ENCODE measurements at places on chromosomes 11 and 22.

- DNase-seq: no peak
Observed at GRCh38 chr11:132137981-132138313, 767.5 kb downstream of the NTM start.

DNA sequence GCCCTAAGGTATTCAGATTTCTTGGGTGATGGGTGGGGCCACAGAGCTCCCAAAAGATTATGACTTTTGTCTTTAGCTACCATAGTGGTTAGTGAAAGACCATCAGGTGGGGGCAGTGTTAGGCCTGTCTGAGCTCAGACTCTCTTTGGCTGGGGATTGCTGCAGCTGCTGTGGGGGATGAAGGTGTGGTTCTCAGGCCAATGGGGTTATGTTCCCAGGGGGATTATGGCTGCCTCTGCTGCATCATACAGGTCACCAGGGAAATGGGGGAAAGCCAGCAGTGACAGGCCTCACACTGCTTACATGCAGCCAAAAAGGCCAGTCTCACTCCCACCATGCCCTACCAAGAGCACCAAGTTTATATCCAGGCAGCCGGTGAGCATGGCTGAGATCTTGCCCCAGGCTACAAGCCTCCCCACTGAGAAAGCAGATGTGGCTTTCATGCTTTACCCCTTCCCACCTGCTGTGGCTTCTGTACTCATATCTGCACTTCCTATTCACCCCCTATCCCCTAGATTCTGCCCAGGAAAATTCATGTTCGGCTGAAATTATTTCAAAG is 24.8 kb downstream of the CNTF start:
- no peak for DNase-seq

DNA sequence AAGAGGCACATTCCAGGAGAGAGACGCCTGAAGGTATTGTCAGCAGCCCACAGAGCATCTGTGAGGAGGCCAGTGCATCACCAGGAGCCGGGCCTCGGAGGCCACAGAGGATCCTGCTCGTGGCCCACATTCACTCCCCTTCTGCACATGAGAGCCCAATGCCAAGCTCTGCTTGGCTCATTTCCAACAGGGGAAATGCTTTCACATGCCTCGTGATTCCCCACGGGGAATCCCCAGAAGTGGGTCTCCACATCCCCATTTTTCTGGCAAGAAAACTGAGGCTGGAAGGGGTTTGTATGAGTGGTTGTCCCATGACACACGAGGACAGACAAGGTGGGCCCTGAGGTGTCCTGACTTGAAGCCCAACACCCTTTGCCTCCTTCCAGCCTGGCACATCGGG is 34.4 kb downstream of the TP53I11 start:
- no peak for DNase-seq

- peak; percentile 72 for DNase-seq
Observed at GRCh38 chr11:131079036-131079435, 162.8 kb upstream of the SNX19 start.

GRCh38 chr22:38762551-38762983 is 6.8 kb upstream of the SUN2 start:
- no peak for DNase-seq

DNA sequence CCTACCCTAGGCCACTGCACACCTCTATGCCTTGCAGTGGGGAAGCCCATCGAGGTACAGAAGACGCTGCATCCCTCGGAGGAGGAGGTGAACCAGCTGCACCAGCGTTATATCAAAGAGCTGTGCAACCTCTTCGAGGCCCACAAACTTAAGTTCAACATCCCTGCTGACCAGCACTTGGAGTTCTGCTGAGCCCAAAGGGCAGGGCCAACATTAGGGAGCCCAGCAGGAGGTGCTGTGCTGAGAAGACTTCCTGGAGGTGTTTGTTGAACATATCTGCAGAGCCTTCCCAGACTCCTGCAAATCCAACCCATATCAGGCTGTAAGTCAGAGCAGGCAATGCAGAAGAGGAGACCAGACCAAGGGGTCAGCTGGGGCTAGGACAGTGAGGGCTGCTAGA is 13.5 kb downstream of the MOGAT2 start:
- DNase-seq: no peak

DNA sequence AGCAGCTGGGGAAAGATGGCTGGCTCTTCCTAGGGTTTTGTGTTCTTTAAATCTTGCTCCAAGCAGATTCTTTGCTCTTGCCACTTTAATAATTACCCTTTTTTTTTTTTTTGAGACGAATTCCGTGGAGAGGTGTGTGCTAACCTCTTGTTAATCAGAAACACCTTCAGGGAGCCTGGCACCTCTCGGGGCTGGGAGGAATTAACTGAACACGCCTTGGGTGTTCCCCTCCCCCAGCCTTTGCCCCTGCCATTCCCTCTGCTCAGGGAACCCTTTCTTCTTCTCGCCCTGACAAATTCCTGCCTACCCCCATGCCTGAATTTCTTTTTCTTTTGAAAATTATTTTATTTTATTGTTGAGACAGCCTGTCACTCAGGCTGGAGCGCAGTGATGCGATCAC is 17.5 kb downstream of the TMPRSS6 start:
- DNase-seq: no peak

- DNase-seq: peak; percentile 50
Observed at GRCh38 chr11:76768909-76769560, 14.1 kb upstream of the TSKU start.

DNA sequence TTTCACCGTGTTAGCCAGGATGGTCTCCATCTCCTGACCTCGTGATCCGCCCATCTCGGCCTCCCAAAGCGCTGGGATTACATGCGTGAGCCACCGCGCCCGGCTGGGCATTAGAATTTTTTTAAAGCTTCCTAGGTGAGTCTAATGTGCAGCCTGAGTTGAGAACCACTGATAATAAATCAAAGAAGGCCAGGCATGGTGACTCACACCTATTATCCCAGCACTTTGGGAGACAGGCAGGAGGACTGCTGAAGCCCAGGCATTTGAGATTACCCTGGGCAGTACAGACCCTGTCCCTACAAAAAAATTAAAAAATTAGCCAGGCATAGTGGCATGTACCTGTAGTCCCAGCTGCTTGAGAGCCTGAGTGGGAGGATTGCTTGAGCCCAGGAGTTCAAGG is 13.7 kb downstream of the MEI1 start:
- no peak for DNase-seq

- DNase-seq: peak; percentile 93
Observed at GRCh38 chr11:72812967-72813739, 1.1 kb upstream of the ATG16L2 start.

DNA sequence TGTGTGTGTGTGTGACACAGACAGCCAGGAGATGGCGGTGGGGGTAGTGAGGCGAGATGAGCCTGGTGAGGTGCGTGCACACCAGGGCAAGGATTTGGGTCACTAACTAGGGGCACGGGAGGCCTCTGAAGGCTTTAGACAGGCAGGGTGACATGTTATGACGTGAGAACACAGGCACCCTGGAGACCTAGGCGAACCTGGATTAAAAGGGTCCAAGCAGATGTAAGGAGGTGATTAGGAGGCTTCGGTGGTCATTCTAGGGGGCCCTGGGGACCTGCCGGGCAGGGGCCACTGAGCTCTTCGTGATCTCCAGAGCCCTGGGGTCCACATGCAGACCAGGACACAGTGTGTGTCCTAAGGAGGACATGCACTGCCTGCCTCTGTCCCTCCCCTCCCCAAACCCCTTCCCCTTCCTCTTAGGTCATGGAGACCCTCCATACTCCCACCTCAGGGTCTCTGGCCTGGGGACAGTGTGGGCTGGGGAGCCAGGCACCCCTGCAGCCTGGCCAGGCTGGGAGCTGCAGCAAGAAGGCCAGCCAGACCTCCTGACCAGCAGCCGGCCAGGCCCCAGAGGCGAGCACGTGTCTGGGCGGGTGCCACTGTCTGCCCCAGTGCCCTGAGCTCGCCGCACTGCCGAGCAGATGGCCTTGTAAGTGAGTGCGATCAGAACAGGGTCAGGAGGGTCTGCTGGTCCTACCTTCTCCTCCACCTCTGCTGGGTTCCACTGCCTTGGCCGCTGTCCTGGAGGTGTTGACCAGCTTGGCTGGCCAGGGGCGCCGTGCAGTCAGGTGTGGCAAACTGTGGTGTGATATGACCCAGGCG is 32.1 kb downstream of the IFT27 start:
- DNase-seq: no peak

DNA sequence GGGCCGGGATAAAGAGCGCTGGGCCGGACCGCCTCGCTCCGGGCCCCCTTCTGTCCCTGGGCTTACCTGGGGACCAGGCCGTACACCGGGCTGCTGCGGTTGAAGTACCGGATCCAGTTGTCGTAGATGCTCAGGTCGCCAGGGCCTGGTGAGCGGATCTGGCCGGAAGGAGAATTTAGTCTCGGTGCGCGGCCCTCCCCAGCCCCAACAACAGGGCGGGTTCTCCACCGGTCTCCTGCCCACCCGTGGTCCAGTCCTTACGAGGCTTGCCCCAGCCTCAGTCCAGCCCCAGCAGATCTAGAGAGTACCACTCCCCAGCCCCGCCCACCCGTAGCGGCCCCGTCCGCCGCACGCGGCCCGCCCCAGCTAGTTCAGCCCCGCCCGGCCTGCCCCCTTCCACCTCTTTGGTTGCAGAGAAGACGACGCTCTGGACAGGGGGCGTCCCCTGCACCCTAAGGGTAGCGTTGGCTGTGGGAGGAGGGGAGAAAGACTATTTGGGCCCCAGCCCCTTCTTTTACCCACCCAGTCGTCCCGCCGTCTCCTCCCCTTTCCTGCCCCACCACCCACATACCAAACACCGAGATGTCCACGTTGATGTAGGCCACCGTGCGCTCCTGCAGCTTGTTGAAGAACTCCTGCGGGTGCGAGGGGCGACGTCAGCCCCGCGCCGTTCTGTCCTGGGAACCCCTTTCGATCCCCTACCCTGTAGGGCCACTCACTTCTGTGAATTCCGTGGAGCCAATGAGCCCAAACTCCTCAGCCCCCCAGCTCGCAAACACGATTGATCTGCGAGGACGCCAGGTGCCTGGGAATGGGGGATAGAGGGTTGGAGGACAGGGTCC is 6.8 kb downstream of the SAC3D1 start:
- peak; percentile 51 for DNase-seq

GRCh38 chr11:126139111-126140091 is 72.0 kb downstream of the RPUSD4 start:
- peak; percentile 59 for DNase-seq

DNA sequence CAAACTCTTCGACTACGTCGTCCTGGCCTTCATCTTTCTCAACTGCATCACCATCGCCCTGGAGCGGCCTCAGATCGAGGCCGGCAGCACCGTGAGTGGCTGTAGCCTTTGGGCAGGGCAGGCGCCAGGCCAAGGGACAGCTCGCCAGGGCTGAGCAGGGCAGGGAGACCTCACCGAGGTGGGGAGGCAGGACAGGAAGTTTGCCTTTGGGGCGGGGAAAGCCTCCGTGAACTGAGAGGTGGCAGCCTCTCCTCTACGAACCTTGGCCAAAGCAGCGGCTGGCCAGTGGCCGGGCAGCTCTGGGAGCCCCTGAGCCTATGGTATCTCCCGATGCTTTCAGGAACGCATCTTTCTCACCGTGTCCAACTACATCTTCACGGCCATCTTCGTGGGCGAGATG is 93.2 kb downstream of the CACNA1I start:
- DNase-seq: no peak

GRCh38 chr11:47464483-47464882 is 15.5 kb upstream of the RAPSN start:
- DNase-seq: peak; percentile 49

DNA sequence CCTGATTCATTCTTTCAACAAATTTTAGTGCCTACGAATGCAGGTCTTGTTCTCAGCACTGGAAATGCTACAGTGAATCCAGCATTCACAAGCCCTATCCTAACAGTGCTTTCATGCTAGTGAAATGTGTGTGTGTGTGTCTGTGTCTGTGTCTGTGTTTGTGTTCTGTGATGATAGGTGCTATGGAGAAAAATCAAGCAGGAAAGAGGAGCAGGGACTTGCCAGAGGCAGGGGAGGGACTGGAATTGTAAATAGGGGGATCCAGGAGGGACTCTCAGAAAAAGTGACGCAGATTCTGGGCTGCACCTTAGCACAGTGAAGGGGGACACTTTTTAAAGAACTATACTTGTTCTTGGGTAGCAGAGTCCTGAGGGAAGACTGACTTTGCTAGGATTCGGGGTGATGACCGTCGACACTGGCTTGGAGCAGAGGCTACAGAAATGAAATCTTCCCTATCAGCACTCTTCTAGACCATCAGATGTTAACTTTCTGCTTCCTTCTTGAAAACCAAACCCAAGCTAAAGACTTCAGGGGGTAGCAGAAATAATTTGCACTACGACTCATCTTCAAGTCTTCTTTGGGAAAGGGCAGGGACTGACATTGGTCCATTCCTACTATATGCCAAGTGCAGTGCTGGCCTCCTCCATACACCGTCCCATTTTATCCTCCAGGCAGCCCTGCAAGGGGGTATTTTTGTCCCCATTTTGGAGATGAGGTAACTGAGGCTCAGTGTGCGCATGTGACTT is 39.3 kb upstream of the PTPRJ start:
- no peak for DNase-seq

- peak; percentile 21 for DNase-seq
Observed at GRCh38 chr11:44573333-44573732, 7.9 kb downstream of the CD82 start.

DNA sequence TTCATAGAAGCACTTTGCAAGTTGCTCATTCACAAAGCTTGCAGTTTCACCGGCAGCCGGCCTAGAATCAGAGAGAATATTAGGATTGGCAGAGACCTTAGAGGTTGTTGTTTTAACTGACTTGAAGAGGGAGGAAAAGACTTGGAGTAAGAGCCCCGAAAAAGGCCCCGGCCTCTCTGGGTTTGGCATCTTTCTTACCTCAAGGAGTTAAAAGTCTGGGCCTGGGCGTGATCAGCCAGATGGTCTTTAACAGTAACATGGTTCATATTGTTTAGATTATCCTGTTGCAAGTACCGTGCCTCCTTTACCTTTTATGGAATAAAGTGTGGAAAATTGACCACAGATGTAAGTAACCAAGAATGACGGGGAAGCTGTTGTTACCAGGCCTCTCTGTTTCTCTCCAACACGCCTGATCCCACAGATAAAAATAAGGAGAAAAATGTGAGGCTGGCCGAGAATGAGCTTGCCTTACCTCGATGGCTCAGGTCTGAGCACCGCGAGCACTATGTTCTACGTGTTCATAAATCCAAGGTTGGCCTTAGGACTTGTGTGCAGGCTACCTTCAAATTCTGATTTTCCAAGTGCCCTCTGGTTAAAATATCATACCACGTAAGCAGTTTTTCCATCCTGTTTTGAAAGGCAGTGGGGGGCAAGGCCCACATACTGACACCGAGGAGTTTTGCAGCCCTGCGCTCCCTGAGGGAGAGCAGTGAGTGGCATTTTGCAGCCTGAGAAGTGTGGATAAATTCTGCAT is 56.4 kb downstream of the PARVA start:
- peak; percentile 76 for DNase-seq

GRCh38 chr11:102792604-102793003 is 5.4 kb downstream of the MMP1 start:
- no peak for DNase-seq

Measured in GM23248 (cell line).